Stimulated activated CD4-positive, alpha-beta T cell treated with anti-CD3 and anti-CD28 coated beads, Interleukin-2, amount 100 ng/mL, for 48 hours (primary cell): ENCODE measurements at places on chromosomes 7 and 10.

DNA sequence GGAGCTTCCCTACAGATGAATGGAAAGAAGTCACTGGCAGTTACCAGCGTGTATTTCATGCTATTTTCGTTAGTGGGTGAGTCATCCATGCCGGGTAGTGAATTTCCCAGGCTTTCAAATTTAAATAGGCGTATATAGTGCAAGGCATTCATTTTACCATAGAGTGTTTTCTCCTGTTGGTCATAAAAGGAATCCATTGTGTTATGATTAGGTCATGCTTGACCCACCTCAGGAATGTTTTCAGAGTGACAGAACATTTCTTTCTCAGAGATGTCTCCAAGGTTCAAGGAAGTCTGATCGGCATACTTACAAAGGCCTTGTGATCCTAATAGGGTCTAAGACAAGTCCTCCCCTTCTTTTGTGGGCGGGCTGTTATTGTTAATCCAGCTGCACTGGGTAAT is 110.7 kb downstream of the AKR1D1 start:
- no peak for DNase-seq

GRCh38 chr7:19709249-19709578 is 377 bp upstream of the POLR1F start:
- no peak for DNase-seq

GRCh38 chr10:80662429-80663261 is 124.9 kb downstream of the SH2D4B start:
- DNase-seq: peak; percentile 73

GRCh38 chr10:32159264-32159663 is 103.0 kb upstream of the KIF5B start:
- no peak for DNase-seq

DNA sequence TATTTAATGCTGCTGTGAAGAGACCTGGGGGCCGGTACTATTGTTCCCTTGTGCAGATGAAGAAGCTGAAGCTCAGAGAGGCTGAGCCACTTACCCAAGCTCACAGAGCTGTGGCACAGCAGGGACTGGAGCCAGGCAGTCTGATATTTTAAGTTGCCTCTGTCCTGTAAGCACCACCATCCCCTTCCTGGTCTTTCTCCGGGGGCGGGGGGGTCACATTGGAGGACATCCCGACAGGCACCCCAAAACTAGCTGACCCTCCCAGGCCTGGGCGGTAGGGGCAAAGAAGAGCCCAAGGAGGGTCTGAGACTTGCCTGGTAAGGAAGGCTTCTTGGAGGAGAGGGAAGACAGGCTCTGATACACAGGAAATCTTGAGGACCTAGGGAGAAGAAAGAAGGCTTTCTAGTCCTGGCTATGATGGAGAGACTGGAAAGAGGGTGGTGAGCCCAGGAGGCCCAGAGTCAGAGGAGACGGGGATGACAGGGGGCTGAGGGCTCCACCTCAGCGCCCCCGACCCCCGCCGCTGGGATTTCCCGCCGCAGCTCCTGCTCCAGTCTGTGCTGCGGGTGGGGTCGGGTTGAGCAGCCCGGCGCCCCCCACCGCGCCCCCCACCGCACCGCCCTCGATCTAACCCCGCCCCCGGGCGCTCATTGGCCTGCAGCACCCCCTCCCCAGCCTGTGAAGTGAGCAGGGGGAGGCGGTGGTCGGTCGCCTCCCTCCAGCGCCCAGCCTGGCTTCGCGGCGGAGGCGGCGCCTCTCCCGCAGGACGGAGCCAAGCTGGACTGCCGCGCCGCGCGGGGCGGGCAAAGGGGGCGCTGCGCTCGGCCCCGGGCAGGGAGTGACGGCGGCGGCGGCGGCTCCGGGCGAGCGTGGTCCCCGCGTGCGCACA is at the start of gene ADCYAP1R1:
Gene ADCYAP1R1 (plus strand): TSS at position 711 of the 889 bp plus-strand sequence. CDS start 10,957 bp downstream, outside the sequence.
- DNase-seq: no peak

DNA sequence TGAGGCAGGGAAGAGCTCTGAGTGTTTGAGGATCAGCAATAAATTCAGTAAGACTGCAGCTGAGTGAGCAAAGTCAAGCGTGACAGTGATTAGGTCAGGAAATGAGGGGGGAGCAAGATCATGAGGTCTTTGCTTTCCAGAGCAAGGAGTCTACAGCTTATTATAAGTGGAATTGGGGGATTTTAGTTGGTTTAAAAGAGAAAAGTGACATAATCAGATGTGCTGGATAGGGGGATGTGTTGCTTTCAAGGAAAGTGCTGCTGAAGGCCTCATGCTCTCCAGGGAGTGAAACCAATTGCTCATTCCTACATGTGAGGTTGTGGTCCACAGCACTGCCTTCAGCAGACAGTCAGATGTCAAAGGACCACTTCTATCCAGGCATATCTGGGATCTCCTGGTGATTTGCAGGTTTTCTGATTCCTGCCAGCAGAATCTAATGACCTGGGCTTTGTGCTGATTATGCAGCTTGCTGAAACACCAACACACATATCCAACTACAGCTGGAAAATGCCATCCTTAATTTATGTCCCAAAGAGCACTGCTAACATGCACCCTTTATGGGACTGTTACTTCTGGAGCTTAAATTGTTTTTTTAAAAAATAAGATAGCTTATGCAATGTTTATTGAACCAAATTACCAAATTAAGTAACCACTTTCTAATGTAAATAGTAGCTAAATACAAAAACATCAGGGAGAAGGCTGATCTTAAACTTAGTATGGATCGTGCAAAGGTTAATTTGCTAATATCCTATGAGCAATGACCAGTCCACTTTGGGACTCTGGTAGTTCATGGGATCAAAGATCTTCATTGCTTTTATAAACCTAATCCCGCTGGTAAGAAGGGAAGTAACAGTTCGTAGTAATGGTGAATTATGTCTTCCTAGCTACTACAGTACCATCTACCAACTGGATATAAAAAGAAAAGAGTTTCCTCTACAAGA is 607.6 kb downstream of the KCNMA1 start:
- DNase-seq: no peak

DNA sequence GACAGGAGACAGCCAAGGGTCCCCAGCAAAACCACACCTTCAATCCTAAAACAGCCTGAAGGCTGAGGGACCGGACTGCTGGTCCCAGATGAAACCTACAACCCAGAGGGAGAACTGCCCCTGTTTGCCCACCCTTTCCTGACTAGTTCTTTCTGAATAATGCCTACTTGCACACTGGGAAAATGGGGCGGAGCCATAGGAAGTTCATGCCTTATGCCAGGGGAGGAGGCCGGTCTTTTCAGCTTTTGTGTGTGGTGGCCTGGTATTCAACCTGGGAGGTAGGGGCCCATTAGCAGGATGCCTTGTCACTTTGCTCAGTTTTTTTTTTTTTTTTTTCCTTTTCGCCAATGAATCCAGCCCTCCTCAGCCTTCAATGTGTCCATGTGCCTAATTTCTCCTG is 20.7 kb downstream of the TOMM7 start:
- no peak for DNase-seq

GRCh38 chr7:143407287-143408251 is 1.1 kb downstream of the EPHA1 start:
- no peak for DNase-seq

- DNase-seq: no peak
Observed at GRCh38 chr7:147096629-147097028, 980.0 kb downstream of the CNTNAP2 start.

GRCh38 chr7:129014501-129015101 is 40.3 kb downstream of the TNPO3 start:
- DNase-seq: no peak

- DNase-seq: no peak
Observed at GRCh38 chr10:129950676-129951075, 13.4 kb downstream of the EBF3 start.

DNA sequence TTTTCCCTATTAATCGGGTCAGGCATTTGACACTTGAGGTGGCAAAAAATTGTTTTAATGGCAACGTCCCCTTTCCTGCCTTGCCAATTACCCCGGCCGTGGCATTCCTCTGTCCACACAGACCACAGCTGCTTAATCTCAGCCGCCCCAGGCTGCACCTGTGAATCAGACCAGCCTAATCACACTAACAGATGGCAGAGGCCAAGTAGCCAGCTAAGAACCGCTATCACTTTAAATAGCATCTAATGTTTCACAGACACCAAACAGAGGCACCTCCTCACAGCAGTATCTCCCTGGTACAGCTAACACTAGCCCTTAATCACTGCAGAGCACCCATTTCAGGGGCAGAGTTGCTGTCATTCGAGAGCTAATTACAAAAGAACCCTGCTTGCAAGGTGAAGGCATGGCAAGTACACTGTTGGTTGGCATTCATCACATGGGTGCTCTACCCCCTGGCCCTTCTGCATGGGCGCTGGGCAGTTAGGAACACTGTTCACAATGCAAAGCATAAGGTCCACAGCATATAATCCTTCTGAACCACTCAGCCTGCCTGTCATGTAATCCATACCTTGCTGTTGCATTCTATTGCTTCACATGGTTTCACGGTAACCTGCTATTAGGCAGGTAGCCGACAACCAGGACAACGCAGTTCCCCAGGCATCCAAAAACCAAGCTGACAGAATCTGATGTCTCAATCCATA is 38.8 kb downstream of the FGFR2 start:
- DNase-seq: no peak

GRCh38 chr7:149562602-149563001 is 65.0 kb upstream of the ZNF746 start:
- no peak for DNase-seq

DNA sequence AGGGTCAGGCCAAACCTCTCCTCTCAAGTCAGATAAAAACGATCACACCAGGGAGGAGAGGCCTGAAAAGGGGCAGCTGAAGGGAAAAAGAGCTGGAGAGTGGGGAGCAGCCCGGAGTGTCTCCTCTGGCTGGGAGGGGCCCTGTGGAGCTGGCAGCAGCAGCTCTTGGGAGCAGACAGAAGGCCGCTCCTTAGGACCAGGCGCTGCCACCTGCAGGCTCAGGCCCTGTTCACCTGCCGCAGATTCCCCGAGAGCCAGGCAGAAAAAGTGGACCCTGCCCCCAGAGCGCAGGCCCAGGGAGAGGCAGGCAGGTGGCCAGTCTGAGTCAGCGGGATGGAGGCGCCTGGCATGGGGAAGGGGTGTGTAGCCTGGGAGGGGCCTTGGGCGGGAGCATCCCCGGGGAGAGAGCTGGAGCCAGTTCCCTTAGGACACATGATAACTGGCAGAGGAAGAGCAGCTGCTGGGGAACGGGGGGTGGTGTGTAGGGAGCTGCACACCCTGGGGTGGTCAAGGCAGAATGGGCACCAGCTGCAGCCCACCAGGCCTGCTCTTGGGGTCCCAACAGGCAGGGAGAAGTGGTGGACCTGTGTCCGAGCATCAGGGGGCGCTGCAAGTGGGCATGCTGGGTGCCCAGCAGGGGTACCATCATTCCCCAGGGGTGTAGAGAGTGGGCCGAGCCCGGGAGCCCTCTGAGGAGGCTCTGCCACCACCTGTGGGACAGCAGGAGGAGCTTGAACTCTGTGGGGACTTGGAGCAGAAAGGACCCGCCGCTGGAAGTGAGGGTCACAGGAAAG is 177.2 kb upstream of the RHEB start:
- no peak for DNase-seq

GRCh38 chr10:58266003-58266825 is 1.5 kb downstream of the IPMK start:
- no peak for DNase-seq

- no peak for DNase-seq
Observed at GRCh38 chr7:30771880-30772425, 736 bp downstream of the MINDY4 start.

DNA sequence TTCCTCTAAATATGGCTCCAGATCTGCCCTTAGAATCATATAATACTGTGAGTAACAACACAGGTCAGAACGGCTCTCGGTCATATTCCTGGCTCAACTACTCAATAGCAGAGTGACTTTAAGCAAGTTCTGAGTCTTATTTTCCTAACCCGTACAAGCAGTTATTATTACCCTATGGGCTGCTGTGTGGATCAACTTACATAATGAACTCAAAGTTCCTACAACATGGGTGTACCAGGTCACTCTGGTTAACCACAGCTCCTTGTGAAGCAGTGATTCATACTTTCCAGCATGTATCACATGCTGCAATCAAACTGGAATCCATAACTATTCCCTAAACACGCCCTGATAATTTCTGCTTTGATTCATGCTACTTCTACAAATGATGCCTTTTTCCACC is 107.3 kb downstream of the LRRN3 start:
- DNase-seq: no peak

GRCh38 chr7:81284576-81284975 is 365.7 kb upstream of the SEMA3C start:
- no peak for DNase-seq

DNA sequence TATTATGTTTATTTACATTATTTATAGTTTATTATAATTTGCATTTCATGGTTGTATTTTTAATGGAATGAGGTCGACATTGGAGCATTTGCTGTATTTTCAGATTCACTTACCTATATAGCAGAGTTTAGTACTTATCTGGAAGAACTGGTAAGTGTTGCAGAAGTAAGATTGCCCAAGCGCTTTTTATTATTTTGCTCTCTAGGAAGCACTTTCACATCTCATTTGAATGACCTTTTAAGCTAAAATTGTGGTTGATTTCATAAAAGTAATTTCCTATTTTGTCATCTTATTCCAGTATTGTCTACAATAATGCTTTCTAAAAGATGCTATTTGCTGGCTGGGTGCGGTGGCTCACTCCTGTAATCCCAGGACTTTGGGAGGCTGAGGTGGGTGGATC is 28.6 kb downstream of the SEC61A2 start:
- no peak for DNase-seq

GRCh38 chr10:119705434-119705831 is 20.4 kb upstream of the INPP5F start:
- DNase-seq: no peak

DNA sequence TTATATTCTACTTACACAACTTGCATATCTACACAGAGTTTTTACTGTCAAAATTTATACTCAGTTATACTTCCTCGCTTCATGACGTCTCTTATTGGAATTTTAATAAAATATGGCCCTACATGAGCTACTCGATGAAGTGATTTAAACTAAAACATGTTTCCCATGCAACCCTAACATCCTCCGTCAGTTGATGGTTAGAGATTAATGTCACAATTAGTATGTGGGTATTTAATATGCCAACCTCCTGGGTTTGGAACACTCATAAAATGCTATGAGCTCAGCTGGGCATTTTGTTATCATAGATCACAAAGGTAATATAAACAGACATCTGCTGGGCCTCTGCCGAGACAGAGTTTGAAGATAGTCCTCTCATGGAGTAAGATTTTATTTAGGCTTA is 66.5 kb downstream of the GNAT3 start:
- no peak for DNase-seq
